Stimulated activated CD8-positive, alpha-beta memory T cell treated with anti-CD3 and anti-CD28 coated beads, Interleukin-4, amount 100 ng/mL, for 1 hour (primary cell): ENCODE measurements at places on chromosomes 6 and 20.

- peak; percentile 10 for DNase-seq
Measured at GRCh38 chr20:5569021-5569420, 181.2 kb upstream of the SHLD1 start.

- DNase-seq = no peak
Measured at GRCh38 chr6:34189806-34190503, 44.1 kb upstream of the GRM4 start.

GRCh38 chr6:150276937-150277742 lies 91.7 kb upstream of the IYD start:
- DNase-seq = no peak

DNA sequence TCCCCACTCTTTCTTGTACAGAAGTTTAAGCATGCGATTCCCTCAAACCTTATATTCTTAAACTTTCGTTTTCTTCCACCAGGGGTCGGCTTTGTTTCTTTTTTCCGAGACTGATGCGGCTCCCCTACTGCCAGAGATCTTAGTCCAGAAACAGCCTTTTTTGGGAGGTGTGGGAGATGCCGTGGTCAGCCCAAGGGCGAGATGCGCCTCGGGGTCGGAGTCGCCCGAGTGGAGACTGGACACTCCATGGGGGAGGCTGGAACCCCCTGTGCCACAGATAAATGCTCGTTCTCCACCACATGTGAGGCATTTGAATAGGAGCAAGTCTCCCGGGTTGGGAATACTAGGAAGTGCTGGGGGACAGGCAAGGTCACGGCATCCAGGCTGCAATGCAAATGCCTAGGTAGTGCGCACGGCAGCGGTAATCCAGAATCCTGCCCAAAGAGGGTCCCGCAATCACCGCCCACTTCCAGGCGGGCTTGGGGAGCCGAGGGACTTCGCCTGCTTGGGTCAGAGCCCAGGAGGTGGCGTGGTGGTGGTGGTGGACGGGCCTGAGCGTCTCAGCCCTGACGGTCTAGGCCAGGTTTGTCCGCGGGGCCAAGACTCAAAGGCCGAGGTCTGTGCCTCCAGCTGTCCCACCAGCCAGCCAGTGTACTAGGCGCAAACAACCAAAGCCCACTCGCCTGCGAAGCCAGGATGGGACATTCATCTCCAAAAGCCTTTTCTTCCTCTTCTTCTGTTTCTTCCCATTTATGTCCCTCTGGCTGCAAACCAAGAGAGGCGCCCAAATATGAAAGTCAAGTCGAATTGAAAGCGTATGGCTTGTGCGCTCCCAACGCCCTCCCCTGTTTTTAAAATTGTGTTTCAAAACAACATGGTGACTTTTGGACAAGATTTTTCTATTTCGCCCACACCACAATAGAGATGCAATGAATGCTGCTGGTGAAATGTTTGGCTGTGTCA lies 39.3 kb upstream of the OSTM1 start:
- no peak for DNase-seq

GRCh38 chr6:36340618-36341454 lies 4.1 kb upstream of the BNIP5 start:
- peak; percentile 28 for DNase-seq

DNA sequence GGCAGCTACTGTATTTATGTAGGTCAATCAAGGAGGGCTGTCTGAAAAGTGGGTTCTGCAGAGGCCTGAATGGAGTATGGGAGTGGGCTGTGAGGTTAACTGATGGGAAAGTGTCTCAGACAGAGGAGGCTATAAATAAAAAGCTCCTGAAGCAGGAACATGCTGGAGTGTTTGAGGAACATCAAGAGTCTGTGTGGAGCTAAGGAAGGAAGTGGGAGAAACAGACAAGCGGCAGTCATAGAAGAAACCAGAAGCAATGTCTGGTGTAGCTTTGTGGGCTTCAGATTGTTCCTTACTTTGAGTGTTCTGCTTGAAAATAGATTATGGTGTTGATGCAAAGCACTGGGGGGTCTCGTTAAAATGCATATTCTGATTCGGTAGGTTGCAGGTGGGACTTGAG lies 101.5 kb upstream of the OGFRL1 start:
- no peak for DNase-seq

- no peak for DNase-seq
Measured at GRCh38 chr6:37583261-37583660, 83.6 kb upstream of the CCDC167 start.

DNA sequence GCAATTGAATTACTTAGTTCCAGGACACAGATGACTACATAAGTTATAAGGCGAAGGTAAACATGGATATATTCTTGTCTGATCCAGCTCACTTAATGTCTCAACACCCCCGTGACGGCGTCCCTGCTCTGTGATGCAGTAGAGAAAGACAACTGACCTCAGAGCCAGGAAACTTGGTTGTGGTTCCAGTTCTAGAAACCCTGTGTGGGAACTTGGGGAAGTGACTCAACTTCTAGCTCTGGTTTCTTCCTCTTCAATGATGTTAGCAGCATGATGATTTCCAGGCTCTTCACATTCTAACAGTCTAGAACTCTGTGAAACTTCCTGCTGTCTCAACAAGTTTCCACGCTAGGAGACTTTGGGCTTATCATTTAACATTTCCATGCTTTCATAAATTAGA lies 18.4 kb downstream of the LAMA4 start:
- DNase-seq = no peak

GRCh38 chr6:33882154-33882553 lies 78.4 kb upstream of the MLN start:
- DNase-seq = no peak

DNA sequence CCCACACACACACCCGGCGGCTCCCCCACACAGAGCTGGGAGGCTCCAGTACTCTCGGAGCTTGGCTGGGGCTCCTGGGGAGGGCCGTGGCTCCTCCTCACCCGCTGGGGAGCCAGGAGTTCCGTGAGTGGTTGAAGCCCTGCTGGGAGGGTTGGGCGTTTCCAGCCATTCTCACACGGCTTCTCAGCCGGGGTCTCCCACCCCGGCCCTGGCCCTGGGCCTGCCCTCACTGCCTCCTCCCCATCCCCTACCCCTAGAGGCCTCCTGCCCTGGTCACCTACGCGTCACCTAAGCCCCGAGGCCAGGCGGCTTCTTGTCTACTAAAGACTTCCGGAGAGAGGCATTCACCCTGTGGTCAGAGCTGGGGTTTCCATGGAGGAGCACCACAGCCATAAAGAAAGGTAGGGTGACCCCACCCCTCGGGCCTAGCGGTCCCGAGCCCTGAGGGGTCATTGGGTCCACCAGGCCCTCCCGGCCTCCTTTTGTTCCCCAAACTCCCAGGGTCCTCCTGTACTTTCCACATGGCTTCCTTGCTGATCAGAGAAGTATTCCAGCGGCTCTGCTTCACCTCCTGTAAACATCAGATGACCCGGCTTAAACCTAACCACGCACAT lies 99.3 kb downstream of the TTLL2 start:
- no peak for DNase-seq

- no peak for DNase-seq
Measured at GRCh38 chr20:57064836-57065235, 201.6 kb downstream of the BMP7 start.

DNA sequence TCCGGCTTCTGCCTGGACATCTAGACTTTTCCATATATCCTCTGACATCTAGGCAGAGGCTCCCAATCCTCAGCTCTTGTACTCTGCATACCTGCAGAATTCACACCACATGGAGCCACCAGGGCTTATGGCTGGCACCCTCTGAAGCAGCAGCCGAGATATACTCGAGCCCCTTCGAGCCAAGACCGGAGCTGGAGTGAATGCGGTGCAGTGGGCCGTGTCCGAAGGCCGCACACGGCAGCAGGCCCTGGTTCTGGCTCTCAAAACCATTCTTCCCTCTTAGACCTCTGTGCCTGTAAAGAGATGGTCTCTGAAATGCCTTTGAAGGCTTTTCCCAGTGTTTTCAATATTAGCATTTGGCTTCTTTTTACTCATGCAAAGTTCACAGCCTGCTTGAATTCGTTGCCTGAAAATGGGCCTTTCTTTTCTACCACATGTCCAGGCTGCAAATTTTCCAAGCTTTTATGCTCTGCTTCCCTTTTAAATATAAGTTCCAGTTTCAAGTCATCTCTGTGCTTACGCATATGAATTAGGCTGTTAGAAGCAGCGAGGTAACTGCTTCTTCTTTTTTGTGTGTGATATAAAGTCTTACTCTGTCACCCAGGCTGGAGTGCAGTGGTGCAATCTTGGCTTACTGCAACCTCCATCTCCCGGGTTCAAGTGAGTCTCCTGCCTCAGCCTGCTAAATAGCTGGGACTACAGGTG lies 3.8 kb upstream of the SIRPB1 start:
- DNase-seq = no peak

DNA sequence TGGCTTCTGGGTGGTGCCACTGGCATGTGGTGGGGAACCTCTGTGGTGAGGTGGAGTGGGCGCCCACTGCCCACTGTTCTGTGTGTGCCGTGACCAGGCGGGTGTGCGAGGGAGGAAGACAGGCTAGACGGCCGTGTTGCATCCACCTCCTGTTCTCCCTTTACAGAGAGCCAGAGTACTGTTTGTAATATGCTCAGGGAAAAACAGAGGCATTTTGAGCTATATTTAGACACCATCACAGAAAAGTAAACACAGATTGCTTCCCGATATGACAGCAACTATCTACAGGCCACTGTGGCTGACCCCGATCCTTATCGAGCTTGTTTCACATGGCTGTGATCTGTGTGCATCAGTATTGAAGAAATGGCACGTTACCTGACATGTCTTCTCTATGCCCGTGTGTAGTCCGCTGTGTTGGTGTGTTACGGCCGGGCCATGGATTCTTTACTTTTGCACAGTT lies 45.6 kb downstream of the ARID1B start:
- DNase-seq = no peak

DNA sequence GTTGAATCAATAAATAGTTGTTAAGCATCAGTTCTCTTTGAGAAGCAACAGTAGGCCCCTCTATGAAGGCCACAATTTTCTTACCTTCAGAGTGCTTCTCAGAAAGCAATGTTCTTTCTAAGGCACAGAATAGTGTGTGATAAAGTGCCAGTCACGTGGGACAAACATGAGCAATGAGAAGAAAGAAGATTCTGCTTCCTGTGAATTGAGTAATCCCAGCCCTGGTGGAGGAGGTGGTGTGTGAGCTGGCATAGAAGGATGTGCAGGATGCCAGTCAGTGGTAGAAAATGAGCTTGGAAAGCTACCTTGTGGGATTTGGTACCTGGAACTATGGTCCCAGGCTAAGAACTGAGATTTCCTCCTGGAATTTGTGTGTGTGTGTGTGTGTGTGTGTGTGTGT lies 21.7 kb downstream of the KIZ start:
- DNase-seq = no peak

DNA sequence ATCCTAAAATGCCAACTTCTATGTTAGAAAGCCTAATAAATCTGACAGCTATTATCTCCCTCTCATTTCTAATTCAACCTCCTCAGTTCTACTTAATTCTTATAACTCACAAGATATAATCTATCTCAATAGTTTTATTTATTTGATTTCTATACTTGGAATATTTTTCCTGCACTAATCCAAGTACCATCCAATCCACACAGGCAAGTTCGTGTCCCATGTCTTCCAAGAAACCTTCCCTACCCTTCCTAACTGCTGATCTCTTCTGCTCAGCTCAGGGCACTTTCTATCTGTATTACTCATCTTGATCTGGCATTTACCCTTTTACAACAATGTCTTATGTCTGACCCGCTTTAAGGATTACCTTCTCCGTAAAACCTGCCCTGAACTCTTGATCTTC lies 18.2 kb downstream of the NCOA5 start:
- no peak for DNase-seq

- DNase-seq = no peak
Measured at GRCh38 chr20:44153636-44154043, 33.3 kb downstream of the JPH2 start.
